Activated CD4-positive, alpha-beta T cell treated with anti-CD3 and anti-CD28 coated beads, Interleukin-2, amount 10 ng/mL, durations not matched to agents 7 days and 5 days (primary cell): ENCODE measurements at places on chromosomes 16 and 17. TPM values are rescaled to one million over a fixed set of nuclear protein-coding genes. Genes with fewer than 3 reads are reported as not detected.

The SCIMP gene
- total RNA-seq, result not detected

The TMEM88 gene
- total RNA-seq, result 0.55 TPM

The KCNG4 gene
- not detected for total RNA-seq

The ADAP2 gene
- 1.1 TPM for total RNA-seq

The ADAD2 gene
- not detected for total RNA-seq

The KRT23 gene
- not detected for total RNA-seq

The TOM1L1 gene
- total RNA-seq, result 0.50 TPM
